CD4-positive, alpha-beta memory T cell (primary cell): ENCODE measurements at places on chromosomes 13 and 19. TPM values are rescaled to one million over a fixed set of nuclear protein-coding genes. Genes with fewer than 3 reads are reported as not detected.

MTUS2 gene
- polyA plus RNA-seq = 1.1 TPM

CBLC gene
- not detected for polyA plus RNA-seq

SPIB gene
- polyA plus RNA-seq = 1.9 TPM

FXYD3 gene
- not detected for polyA plus RNA-seq

CD209 gene
- not detected for polyA plus RNA-seq

LSR gene
- 91.6 TPM for polyA plus RNA-seq

- peak overlapping the region; percentile 97 for H3K4me3 ChIP-seq
- peaks cover 76% of the 10 kb centered on the region for H3K4me1 ChIP-seq
- H3K27me3 ChIP-seq = no peaks in the 10 kb centered on the region
- H3K36me3 ChIP-seq = peaks cover 7% of the 10 kb centered on the region
Observed at GRCh38 chr19:49335784-49336481, 727 bp downstream of the CD37 start.

GRCh38 chr13:78420814-78421213, 182.5 kb downstream of the POU4F1 start:
- DNase-seq = no peak
- H3K27ac ChIP-seq = no peak overlapping the region
- no peaks in the 10 kb centered on the region for H3K4me1 ChIP-seq
- H3K4me3 ChIP-seq = no peak overlapping the region
- no peaks in the 10 kb centered on the region for H3K36me3 ChIP-seq

DNA sequence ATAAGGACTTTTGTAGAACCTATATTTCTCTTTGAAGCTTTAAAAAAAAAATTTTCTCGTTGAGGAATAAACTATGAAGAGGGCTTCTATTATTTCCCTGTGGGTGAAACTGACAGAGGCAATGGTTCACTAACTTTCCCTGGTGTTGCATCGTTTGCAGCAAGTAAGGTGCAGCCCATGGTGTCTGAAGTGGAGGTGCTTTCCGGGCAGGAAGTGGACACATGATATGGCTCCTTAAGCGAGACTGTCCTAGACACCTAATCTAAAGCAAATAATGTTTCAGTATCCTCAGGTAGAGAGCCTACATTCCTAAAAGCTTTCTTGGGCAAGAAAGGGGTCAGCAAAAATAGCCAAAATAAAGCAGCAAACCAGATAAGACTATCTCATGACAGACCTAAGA, 437.6 kb upstream of the ARGLU1 start:
- DNase-seq = no peak
- H3K27me3 ChIP-seq = no peaks in the 10 kb centered on the region
- no peak overlapping the region for H3K27ac ChIP-seq
- H3K4me1 ChIP-seq = no peaks in the 10 kb centered on the region
- H3K36me3 ChIP-seq = no peaks in the 10 kb centered on the region

DNA sequence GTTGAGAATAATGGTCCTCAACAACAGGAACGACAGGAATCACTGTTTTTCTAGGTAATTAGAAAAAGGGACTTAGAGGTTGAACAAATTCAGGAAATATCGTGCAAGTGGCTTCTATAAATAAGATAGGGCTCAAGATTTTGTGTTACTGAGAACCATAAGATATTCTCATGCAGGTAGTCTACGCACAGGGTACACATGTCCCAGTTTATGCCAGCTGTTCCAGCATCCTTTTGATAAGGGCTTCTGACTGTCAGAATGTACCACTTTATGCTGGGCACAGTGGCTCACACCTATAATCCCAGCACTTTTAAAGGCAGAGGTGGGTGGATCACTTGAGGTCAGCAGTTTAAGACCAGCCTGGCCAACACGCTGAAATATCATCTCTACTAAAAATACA, 32.1 kb downstream of the RBM26 start:
- no peaks in the 10 kb centered on the region for H3K27me3 ChIP-seq
- DNase-seq = no peak
- no peaks in the 10 kb centered on the region for H3K4me1 ChIP-seq

DNA sequence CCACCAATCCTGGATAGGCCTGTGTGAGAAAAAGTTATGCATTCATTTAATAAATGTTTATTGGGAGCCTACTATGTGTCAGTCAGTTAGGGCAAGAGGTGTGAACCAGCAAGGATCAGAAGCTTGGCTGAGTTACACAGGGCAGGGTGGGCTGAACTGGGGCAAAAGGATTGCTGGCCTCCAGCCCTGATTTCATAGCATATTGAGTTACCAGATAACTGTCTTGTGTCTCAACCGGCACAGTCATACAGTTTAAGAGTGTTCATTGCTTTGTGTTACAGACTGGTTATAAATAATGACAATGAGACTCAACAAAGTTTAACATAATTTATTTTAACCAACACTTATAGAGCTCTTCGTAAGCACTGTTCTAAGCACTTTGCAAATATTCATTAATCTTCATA, 253.8 kb downstream of the DLEU7 start:
- H3K4me3 ChIP-seq = no peak overlapping the region
- H3K27ac ChIP-seq = no peak overlapping the region
- no peaks in the 10 kb centered on the region for H3K27me3 ChIP-seq
- H3K36me3 ChIP-seq = no peaks in the 10 kb centered on the region

DNA sequence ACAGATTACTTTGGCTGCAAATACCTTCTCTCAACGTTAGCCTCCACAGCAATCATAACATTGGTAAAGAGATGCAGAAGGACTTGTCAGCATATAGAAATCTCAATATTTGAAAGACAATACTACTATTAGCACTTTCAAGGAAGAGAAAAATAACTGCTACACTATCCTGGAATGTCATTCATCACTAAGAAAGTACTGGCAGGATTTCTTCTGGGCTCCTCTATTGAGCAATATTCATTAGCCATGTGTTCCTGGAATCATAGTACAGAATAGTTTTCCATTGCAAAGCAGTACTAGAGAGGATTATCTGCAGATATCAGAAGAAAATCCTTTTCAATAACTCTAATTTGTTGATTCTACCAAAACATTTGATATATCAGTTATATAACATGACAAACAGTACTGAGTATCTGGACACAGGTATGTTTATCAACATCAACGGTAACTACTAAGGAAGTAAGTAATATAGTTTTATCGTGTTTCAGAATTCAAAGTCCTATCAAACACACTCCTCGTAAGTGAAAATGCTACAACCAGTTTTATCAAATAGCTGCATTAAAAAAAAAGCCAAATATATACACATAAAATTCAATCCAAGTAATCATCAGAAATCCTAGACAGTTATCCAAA, 27.3 kb downstream of the INTS6 start:
- no peaks in the 10 kb centered on the region for H3K27me3 ChIP-seq
- no peak overlapping the region for H3K27ac ChIP-seq
- H3K4me1 ChIP-seq = peaks cover 67% of the 10 kb centered on the region

- DNase-seq = peak; percentile 59
- H3K36me3 ChIP-seq = peaks cover 36% of the 10 kb centered on the region
- H3K27me3 ChIP-seq = no peaks in the 10 kb centered on the region
- no peak overlapping the region for H3K27ac ChIP-seq
- no peak overlapping the region for H3K4me3 ChIP-seq
Observed at GRCh38 chr13:114099918-114100445, 32.4 kb downstream of the RASA3 start.

GRCh38 chr13:79937771-79938216, 403.1 kb downstream of the SPRY2 start:
- H3K27me3 ChIP-seq = no peaks in the 10 kb centered on the region
- DNase-seq = no peak
- H3K4me3 ChIP-seq = no peak overlapping the region
- no peaks in the 10 kb centered on the region for H3K4me1 ChIP-seq

GRCh38 chr13:21309542-21310172, 133.2 kb downstream of the MRPL57 start:
- no peak for DNase-seq
- no peaks in the 10 kb centered on the region for H3K27me3 ChIP-seq
- no peaks in the 10 kb centered on the region for H3K36me3 ChIP-seq
- H3K4me1 ChIP-seq = no peaks in the 10 kb centered on the region

- H3K27me3 ChIP-seq = no peaks in the 10 kb centered on the region
- peaks cover 14% of the 10 kb centered on the region for H3K36me3 ChIP-seq
- no peaks in the 10 kb centered on the region for H3K4me1 ChIP-seq
- H3K27ac ChIP-seq = no peak overlapping the region
- DNase-seq = no peak
- H3K4me3 ChIP-seq = no peak overlapping the region
Observed at GRCh38 chr19:34411216-34411615, 7.0 kb downstream of the PDCD2L start.

- no peak overlapping the region for H3K27ac ChIP-seq
- no peaks in the 10 kb centered on the region for H3K27me3 ChIP-seq
- H3K4me3 ChIP-seq = no peak overlapping the region
Observed at GRCh38 chr13:45540195-45540594, 75.3 kb downstream of the ERICH6B start.

DNA sequence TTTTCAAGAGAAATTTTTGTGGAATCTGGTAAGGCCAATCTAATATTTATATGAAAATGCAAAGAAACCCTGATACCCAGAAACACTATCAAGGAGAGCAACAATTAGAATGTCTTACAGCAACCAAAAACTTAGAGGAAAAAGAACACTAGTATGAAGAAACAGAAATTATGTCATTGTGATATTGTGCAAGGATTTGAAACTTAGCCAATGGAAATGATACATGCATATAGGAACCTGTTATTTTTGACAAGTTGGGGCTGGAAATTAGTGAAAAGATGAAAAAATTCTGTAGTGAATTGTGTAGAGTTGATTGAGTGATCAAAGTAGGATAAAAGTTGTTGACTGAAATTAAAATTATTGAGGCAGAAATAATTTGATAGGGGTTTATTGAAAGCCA, 792.6 kb upstream of the SLITRK6 start:
- no peak overlapping the region for H3K27ac ChIP-seq
- no peaks in the 10 kb centered on the region for H3K4me1 ChIP-seq

DNA sequence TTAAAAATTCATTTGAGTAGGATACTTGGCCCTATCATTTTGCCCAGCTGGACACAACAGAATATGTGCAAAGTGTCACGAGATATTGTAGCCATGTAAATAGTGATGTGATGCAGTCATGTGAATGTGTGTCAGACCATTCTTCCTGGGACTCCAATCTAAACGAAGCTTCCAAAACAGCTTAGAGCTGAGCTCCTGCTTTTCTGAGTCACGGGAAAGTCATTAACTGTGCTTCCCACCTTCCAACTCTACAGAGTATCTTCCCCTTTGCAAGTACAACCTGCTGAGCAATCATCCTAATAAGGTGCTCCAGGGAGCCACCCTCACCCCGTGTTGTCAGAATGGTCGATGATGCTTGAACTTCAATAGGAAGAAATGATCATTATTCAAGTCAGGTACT, 294.7 kb downstream of the MYO16 start:
- no peak for DNase-seq
- no peaks in the 10 kb centered on the region for H3K4me1 ChIP-seq
- no peak overlapping the region for H3K27ac ChIP-seq
- no peaks in the 10 kb centered on the region for H3K27me3 ChIP-seq
- H3K36me3 ChIP-seq = no peaks in the 10 kb centered on the region

DNA sequence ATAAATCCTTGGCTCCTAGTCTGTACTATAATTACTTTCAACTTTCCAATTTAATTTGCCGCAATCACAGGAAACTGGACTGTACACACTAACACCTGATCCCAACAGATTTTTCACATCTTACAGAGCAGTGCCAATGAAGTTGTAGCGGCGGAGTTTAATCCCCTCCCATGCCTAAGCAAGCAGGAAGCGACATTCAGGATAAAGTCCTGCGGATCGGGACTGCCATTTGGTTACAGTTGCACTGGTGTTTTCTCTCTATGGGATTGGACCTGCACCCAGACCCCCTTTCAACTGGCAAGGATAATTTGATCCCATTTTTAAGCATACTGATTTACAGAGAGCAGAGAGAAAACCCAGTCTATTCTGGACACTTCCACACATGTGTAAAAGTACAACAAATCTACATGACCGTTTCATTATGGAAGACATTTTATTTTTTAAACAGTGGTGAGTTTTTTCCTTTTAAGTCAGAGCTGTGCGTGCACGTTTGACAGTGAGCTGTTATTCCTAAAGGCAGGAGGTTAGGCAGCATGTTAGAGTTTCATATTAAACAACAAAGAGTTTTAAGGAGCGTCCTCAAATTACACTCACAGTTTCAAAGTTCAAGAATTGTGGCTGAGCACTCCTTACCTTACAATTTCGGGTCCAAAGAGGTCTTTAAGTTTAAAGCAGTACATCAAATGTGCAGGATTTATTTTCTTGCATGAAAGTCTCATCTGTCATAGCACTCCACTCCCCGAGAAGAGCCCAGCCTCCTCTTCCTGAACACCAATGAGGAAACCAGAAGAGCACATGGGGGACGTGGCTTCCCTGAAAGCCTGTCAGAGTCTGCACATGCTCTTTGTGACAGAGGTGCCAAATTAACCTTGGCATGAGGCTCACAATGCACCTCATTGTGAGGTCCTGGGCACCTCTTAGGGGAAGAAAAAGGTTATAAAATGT, 141.6 kb upstream of the RFC3 start:
- H3K27me3 ChIP-seq = no peaks in the 10 kb centered on the region
- H3K4me3 ChIP-seq = no peak overlapping the region

DNA sequence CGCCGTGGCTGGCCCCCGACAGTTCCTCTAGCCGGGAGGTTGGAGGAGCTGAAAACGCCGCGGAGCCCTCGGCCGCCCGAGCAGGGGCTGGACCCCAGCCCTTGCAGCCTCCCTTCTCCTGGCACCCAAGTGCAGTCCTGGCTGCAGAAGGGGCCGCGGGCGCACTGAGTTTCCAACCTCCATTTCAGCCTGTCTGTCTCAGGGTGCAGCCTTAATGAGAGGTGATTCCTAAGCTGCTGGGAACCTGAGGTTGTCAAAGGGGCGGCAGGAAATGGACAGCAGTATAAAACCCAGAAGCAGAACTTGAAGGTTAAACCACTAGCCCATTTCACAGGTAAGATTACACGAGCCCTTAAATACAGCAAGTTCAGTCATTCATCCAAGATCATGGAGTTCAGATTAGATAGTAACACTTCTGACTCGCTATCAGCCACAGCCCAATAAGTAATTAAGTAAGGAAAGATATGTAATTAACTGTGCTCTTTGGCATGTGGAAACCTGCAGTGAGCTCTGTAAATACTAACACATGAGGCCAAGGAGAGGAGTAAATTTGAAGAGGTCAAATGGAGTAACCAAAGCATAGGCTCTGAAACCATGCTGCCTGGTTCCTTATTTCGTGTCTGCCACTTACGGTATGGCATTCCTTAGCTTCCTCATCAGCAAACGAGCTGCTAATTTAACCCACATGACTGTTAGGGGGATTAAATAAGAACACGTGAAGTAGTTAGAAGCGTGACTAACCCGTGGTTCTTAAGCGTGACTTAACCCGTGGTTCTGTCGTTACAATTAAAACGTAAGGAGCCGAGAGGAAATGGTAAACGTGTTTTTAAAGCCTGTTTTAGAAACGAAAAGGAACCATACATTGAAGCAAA, 686 bp downstream of the SETDB2 start:
- H3K4me3 ChIP-seq = peak overlapping the region; percentile 72
- H3K27ac ChIP-seq = peak overlapping the region; percentile 79
- H3K36me3 ChIP-seq = no peaks in the 10 kb centered on the region
- H3K27me3 ChIP-seq = no peaks in the 10 kb centered on the region

GRCh38 chr13:99983499-99984401, 2.2 kb downstream of the ZIC2 start:
- no peak overlapping the region for H3K27ac ChIP-seq
- DNase-seq = no peak
- no peaks in the 10 kb centered on the region for H3K36me3 ChIP-seq
- H3K27me3 ChIP-seq = peaks cover 71% of the 10 kb centered on the region

- H3K36me3 ChIP-seq = peaks cover 46% of the 10 kb centered on the region
- DNase-seq = no peak
- H3K4me3 ChIP-seq = no peak overlapping the region
- peaks cover 24% of the 10 kb centered on the region for H3K4me1 ChIP-seq
- no peaks in the 10 kb centered on the region for H3K27me3 ChIP-seq
Observed at GRCh38 chr19:12680034-12680433, 1.6 kb downstream of the DHPS start.

- peaks cover 3% of the 10 kb centered on the region for H3K36me3 ChIP-seq
- H3K4me3 ChIP-seq = no peak overlapping the region
- H3K27me3 ChIP-seq = no peaks in the 10 kb centered on the region
- no peak for DNase-seq
- peak overlapping the region; percentile 47 for H3K27ac ChIP-seq
- peaks cover 58% of the 10 kb centered on the region for H3K4me1 ChIP-seq
Observed at GRCh38 chr19:14000691-14001375, 5.3 kb downstream of the RFX1 start.
